ENCODE measurements at places on chromosomes 6 and 20.

- no peak for DNase-seq
These were observed 393.7 kb downstream of the UTRN start for GRCh38 chr6:144678844-144679243.

- DNase-seq = peak; percentile 68
These were observed 210.8 kb downstream of the ARHGAP18 start for GRCh38 chr6:129498950-129499842.

DNA sequence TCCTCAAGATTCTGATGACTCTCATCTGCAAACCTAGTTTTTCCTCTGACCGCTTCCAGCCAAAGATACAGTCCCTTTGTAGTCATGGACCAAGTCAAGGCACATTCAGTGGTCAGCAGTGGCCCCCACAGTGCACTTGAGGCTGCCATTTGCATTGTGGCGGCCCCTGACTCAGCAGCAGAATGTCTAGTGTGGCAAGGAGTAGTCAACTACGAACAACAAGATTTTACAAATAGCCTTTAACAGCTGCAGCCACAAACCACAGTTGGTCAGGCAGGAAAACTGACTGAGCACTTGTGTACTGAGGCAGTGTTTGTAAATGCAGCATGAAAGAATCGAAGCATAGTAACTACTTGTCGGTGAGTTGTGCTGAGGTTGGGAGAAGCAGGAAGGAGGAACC lies 49.6 kb downstream of the SLC2A12 start:
- no peak for DNase-seq

DNA sequence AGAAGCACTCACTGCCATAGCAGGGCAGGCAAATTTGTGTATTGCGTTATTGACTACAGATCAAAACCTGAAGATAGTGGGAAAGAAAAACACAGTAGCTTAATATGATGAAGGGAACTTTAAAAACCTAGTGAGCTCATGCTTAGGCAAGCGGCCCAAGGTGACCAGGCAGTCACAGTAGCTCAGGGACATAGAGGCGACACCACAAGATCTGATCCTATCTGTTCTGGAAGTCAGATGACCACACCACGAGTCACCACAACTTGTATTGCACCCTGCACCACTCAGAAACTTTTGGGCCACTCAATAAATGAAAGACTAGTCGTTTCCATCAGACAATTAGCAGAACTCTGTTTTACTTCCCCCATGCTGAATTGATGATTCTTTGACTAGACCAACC lies 4.9 kb downstream of the CLIC5 start:
- DNase-seq = no peak

DNA sequence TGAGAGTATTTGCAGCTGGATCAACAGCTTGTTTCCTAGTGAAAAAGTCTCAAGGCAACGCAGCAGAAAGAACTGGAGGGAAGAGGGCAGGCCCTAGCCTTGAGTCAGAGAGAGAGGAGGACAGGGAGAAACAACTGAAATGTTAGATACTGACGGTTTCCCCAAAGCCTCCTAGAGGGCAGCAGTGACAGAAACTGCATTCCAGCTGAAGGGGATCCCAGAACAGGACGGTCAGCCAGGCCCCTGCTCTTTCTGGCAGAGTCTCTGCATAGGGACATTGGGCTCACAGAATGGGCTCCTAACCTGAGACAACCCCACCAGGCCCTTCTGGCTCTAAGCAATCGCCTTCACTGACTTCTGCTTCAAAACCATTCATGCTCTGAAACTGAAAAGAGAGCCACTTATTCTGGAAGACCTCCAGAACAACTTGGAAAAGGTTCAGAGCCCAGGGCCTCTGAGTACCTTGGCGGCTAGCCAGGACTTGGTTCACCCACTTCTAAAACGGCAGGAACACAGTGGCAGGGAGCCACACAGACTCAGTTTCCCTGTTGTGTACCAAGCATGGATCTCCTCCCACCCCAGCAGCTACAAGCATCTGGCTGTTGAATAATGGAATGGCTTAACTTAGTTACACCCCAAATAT lies 72.9 kb downstream of the PSMB1 start:
- DNase-seq = no peak

DNA sequence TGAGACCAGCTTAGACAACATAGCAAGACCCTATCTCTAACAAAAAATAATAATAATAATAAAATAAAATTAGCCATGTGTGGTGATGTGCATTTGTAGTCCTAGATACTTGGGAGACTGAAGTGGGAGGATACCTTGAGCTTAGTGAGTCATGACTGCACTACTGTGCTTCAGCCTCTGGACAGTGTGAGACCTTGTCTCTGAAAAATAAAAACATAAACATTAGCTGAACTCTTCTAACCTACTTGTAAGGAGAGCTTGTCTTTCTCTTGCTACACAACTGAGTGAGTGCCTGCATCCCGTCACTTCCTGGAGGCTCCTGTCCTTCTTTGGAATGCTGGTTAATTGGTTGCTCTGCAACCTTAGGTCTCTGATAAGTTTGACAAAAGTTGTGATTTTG lies 5.1 kb upstream of the DBNDD2 start:
- no peak for DNase-seq

DNA sequence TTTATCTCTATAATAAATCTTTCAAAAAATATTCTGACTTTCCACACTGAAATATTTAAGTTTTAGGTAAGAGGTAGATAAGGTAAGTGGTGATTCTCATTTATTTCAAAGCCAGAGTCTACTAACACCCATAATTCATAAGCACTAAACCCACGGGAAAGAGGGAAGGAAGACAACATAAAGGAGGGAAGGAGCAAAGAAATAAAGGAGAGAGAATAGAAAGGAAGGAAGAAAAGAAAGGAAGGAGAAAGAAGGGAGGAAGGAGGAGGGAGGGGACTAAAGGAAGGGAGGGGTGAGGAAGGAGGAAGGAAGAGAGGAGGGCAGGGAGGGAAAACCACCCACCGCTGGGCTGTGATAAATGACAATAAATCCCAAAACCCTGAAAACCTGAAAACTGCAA lies 25.2 kb downstream of the MAP3K5 start:
- DNase-seq = no peak

GRCh38 chr20:15141861-15142260 lies 804.4 kb upstream of the FLRT3 start:
- DNase-seq = no peak

DNA sequence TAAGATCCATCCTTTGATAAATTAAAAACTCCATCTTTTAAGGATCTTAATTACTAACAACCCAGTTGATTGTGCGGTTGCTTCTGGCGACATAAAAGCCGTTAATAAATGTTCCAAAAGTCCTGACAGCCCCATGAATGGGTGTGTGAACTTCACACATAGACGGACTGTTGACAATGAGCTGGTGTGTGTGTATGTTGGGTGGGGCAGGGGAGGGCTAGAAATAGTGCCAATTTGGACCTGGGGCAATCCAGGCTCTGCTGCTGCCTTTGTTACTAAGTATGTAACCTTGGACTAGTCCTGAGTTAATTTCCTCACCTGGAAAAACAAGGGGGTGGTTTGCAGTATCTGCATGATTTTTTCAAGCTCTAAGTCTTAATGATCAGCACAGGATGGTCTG lies 4.2 kb downstream of the MAS1 start:
- no peak for DNase-seq

GRCh38 chr6:163992056-163992455 lies 577.5 kb downstream of the QKI start:
- no peak for DNase-seq

- DNase-seq = no peak
These were observed 90.2 kb downstream of the TMEM242 start for GRCh38 chr6:157233156-157233555.

- DNase-seq = no peak
These were observed 57.6 kb upstream of the TIAM2 start for GRCh38 chr6:154937306-154938220.

DNA sequence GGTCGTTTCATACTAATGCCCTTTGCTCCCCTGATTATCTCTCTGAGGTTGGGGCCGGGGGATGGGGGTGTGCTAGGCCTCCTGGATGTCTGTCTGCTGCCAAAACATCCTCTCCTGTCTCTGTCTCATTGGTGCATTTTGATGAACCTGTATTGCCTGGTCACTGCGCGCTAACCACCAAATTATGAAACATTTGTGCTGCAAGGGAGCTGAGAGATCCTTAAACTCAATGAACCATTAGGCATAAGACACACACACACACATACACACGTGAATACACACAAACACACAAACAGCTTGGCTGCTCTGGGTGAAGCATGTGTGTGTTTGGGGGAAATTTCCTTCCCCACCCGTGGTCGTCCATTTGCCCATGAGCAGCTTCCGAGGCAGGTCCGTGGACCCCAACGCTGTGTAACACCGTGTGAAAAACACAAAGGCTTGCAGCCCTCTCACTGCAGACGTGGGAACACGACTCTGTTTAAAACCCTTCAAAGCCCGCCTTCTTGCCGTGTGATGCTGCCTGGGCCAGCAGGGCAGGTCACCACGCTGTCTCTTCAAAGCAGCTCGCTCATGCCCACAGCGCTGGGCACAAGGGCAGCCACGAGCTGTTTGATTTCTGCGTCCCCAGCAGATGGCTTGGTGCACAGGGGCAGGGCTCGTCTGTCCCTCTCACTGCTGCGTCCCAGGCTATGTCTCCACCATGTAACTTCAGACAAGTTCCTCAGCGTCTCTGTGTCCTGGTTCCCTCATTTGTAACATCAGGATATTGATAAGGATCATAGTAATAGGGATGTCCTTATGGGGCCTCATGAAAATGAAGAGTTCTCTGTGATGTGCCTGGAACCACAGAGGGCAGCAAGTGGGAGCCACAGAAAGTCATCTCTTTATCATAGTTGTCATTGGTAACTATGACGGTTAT lies 96.8 kb downstream of the CDH26 start:
- peak; percentile 49 for DNase-seq

DNA sequence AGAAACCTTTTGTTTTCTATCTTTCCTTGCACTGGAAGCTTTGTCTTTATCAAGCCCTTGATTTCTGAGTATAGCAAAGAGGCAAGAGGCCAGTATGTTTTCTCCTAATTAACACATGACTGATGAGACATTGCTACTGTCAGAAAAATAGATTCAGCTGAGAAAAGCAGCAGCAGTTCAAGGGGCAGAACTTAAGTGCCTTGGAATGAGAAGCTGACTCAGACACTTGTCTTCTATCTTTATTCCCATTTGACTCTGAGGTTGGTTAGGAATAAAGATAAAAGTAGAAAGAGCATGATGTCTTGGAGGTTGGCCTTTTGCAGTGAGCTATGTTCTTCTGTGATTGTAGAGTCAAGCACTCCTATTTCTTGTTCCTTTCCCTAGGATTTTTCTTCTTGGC lies 79.1 kb upstream of the MAN1A1 start:
- no peak for DNase-seq

- DNase-seq = no peak
These were observed 33.2 kb downstream of the VEGFA start for GRCh38 chr6:43803055-43803782.

DNA sequence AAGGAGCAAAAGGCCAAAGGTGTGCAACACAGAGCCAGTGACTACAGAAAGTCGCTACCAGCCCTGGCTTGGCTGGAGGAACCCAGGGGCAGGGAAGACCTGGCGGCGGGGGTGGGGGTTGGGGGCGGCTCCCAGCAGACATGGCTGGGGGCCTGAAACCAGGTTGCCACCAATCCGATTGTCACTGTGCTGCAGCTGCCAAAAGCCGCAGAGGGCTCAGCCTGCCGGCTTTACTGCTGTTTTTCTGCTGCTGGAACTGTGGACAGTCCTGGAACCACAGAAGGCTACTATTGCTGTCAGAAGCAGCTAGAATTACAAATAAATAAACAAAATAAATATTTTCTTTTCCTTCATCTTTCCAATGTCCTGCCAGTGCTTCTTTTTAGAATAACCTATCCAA lies 25.7 kb upstream of the OGFRL1 start:
- no peak for DNase-seq

DNA sequence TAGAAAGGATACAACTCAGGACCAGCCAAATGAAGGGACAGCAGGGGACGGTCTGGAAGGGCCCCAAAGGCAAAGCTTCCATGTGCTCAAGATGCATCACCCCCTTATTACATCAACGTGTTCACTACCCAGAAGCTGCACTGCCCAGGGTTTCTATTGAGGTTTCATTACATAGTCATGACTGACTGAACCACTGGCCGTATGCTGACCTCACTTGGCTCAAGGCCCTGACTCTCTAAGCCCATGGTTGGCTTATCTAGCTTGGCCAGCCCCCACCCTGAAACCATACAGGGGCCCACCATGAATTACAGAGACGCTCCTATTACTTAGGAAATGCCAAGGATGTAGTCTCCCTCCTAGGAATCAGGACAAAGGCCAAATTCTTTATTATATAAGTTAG lies 179.4 kb downstream of the FOXC1 start:
- DNase-seq = no peak

DNA sequence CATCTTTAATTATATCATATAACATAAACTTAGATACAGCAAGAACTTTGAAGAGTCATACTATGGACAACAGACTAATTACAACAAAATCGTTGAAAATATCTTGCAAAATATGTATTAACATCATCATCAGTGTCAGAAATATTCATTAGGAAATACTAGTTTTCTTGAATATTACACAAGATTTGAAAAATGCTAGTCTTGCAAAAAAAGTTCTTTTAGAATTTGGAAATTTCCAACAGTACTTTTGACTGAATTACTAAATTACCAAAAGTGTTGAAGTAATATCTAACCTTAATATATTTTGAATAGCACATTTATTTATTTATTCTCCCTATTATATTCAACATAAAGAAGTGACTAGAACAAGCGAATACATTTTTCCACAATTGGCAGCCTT lies 1224.8 kb upstream of the EYS start:
- DNase-seq = no peak

DNA sequence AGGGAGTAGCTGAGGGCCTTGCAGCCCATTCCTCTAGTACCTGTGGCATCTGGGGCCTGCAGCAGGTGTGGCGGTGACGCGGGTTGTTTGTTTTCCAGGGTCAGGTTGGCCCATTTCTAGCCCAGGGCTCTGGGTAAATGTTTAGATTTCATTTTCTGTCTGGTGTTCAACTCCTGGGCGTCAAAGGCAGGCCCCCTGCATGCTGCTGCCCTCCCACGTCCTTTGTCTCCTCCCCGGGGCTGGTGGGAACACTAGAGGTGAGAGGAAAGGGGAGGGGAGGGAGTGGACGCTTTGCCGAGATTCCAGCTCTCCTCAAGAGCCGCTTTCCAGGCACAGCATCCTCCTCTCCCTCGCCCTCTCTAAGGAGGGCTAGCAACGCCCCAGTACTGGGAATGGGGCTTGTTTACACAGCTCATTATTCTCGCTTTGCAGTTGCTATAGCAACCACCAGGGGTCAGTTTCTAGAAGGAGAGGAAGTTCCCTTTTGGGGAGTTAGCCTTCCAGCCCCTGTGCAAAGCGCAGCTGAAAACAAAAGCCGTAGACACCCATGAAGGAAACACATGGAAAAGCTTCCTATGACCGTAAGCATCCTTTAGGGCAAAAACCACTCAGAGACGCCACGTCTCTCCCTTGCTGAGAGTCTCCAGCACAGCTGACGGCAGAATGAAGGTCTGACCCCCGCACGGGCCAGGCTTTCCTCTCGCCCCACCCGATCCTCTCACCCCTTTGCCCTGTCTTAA lies 170.6 kb downstream of the LY86 start:
- DNase-seq = no peak

GRCh38 chr20:750801-751200 lies 17.5 kb downstream of the SLC52A3 start:
- DNase-seq = no peak

DNA sequence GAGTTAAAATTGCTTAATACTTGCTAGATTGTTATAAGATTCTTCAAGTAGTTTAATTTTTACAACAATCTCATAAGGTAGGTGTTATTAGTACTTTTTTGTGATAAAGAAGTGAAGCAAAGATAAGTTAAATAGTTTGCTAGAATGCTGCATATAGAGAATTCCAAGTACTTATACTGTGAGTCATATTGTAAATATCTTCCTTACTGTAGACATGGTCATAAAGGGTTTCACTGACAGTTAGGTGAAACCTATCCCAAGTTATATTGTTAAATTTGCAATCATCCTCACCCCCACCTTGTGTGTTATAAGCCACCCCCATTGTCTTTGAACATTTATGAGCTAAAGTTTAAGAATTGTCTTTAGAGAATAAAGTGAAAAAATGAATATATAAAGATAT lies 142.0 kb downstream of the FAM83B start:
- DNase-seq = no peak

Measured in activated CD8-positive, alpha-beta memory T cell treated with anti-CD3 and anti-CD28 coated beads for 24 hours (primary cell).